ENCODE measurements at places on chromosomes 4 and X.

DNA sequence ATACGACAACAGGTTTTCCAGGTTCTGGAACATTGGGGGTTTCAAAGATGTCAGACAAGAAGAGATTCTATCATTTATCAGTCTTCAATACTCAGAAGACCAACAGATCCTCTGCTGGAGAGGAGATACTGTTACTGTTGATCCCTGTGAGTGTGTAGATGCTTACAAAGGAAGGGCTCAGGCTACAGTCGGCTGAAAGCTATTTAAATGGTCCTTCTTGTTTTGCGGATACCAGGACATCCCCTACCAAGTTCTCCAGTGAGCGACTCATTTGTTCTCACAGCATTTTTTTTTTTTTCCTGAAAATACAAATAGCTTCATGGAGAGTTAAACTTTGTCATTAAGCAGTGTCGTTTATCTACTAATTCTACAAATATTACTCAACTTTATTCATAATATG, 201.6 kb downstream of the CAMK2D start:
- no peak for DNase-seq

DNA sequence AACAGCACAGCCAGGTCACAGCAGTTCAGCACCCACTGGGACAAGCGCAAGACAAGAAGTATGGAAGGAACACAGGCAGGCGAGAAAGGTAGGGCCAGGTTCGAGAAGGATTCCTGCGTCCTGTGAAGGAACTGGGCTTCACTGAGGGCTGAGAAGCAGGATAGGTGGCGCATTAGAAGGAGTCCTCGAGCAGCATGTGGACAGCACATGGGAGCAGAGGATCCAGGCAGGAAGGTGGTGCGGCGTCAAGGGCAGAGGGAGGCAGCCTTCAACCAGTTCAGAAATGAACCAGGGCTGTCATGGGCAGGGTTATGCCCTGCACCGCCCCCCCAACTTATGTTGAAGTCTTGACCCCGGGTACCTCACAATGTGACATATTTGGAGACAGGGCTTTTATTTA, 30.8 kb upstream of the LAP3 start:
- DNase-seq: no peak

GRCh38 chrX:39948582-39948981, 149.2 kb downstream of the BCOR start:
- no peak for DNase-seq

DNA sequence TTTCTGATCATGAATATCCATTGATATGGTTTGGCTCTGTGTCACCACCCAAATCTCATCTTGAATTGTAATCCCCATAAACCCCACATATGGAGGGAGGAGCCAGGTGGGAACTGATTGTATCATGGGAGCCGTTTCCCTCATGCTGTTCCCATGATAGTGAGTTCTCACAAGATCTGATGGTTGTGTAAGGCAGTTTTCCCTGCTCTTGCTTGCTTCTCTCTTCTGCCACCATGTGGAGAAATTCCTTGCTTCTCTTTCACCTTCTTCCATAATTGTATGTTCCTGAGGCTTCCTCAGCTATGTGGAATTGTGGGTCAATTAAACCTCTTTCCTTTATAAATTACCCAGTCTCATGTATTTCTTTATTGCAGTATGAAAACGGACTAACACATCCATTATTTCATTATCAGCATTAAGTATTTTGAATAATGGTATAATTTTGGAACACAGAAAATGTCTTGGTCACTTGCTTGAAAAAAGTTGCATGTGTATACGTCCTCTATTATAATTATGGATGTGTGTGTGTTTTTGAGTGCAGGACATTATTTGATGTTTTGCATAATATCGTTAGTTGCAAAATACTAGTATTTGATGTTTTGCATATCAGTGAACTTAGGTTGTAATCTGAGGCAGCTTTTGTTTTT, 334.6 kb downstream of the PCDH10 start:
- DNase-seq: no peak
